CD4-positive, CD25-positive, alpha-beta regulatory T cell (primary cell): ENCODE measurements at places on chromosomes 3 and 15.

DNA sequence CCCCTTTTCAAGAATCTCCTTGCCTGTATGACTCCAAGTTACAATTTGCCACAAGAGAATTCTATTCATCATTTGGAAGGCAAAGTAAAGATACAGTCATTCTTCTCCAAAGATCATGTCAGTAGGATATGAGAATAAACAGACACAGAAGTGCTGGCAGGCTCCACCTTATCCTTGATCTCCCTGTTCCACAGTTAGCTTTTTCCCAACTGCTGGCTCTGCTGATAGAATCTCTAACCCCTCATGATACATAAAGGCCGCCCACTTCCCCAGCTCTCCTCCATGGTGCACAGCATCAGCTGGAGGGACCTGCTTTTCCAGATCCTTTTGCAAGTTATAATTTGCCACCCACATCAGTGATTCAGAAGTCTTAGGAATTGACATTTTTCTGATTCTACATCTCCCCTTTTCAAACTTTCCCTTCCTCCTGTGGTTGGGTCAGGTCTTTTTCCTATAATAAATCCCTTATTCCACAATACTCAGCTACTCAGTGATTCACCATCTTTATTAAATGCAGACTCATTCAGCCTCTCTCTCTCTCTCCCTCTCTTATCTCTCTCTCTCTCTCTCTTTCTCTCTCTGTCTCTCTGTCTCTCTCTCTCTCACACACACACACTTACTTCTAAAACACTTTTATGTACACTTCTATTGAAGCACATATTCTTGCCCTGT lies 465.4 kb downstream of the GBE1 start:
- DNase-seq, result no peak

- DNase-seq, result no peak
Measured at GRCh38 chr3:132509096-132509495, 88.0 kb upstream of the ACKR4 start.

- no peak for DNase-seq
Measured at GRCh38 chr3:39165518-39165917, 12.1 kb upstream of the CSRNP1 start.

GRCh38 chr15:38879909-38880471 lies 315.4 kb upstream of the RASGRP1 start:
- DNase-seq, result no peak

GRCh38 chr3:60133269-60134162 lies 1083.7 kb upstream of the CFAP20DC start:
- DNase-seq, result no peak

DNA sequence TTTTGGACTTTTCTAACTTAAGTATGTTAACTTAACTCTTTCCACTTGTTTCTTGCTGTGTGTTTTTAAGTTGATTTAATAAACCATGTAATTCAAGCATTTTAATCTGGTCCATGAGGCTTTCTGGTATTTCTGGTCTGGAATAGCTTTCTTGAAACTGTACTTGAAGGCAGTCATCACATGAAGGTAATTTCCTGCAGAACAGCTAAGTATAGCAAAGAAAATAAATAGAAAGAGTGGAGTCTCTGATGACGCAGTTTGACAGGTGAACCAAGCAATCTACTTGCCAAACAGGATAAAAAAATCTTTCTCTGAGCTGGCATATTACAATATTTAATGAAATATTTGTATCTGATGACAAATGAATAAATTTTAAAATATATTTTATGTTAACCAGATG lies 74.9 kb downstream of the BTLA start:
- DNase-seq, result no peak

GRCh38 chr3:43104660-43105595 lies 951 bp downstream of the POMGNT2 start:
- DNase-seq, result no peak

DNA sequence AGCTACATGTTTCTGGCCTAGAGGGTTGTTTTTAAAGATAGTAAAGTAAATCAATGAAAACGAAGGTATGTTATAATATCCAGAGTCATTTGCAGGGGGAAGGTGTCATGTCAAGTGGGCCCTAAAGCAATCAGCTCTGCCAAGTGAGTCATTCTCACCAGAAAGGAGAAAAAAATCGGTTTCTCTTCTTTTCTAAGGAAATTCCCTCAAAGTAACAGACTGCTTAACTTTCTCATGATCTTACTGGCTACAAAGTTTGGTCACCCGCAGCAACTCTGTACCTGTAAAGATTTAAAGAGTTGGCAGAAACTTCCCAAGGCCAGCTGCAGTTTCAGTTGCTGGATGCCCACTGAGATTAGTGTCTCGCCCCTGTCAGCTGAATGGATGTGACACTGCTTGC lies 5.5 kb upstream of the FSIP1 start:
- no peak for DNase-seq

DNA sequence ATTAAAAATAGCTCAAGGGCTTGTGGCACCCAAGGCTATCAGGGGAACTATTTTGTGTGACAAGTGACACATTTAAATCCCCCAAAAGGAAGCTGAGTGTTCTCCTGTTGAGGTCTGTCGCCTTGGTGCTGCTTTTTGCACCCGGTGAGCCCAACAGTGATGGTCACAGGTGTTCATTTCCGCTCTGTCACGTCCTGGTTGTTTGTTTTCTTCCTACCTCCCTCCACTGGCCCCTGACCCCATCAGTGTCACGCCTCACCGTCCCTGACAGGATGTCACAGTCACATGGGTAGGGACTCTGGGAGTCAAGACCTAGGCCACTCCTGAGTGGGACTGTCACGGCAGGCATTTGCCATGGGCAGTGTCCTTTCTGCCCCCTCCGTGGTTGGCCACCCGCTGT lies 11.2 kb downstream of the SLCO3A1 start:
- DNase-seq, result no peak

DNA sequence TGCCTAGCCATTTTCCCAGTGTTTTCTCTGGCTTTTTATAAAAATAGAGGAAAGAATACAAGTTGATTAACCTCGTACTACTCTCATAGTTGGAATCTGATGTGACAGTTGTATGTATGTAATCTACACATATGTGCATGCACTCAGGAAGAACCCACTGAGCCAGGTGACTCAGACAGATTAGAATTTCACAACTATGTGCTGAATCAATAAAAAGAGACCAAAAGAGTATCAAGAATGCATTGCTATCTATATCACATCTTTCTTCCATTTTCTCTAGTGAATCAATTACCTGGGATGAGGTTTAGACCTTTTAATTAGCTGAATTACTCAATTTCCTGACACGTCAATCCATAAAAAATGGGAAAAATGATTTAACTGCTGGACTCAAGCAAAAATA lies 319.3 kb upstream of the ATP10A start:
- DNase-seq, result no peak

DNA sequence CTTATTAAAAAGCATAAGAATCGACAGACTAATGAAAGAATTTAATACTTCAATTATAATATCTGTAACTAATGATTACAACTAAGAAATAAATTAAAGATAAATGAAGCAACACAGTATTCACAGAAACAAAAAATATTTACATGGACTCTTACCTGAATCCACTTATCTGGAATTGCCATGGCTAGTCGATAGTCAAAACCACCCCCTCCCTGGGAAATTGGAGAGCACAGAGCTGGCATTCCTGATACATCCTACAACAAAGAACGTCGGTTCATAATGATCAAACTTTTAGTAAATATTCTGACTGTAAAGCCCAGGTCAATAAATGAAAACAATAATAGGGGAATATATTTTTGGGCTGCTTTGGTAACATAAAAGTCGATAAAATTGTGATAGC lies 175.5 kb downstream of the GBE1 start:
- no peak for DNase-seq
